Astrocyte (in vitro differentiated cells and primary cell): ENCODE measurements at places on chromosomes 13 and 19.

GRCh38 chr19:45506989-45507871, at the start of gene VASP:
Gene VASP (plus strand): TSS chr19:45507479. CDS start chr19:45507772, 293 bp downstream.
- H3K27me3 ChIP-seq, result no peaks in the 10 kb centered on the region
- H3K4me3 ChIP-seq, result peak within 1 kb of the TSS; percentile 99
- peaks cover 23% of the 10 kb centered on the region for H3K4me1 ChIP-seq
- DNase-seq, result peak; percentile 72

DNA sequence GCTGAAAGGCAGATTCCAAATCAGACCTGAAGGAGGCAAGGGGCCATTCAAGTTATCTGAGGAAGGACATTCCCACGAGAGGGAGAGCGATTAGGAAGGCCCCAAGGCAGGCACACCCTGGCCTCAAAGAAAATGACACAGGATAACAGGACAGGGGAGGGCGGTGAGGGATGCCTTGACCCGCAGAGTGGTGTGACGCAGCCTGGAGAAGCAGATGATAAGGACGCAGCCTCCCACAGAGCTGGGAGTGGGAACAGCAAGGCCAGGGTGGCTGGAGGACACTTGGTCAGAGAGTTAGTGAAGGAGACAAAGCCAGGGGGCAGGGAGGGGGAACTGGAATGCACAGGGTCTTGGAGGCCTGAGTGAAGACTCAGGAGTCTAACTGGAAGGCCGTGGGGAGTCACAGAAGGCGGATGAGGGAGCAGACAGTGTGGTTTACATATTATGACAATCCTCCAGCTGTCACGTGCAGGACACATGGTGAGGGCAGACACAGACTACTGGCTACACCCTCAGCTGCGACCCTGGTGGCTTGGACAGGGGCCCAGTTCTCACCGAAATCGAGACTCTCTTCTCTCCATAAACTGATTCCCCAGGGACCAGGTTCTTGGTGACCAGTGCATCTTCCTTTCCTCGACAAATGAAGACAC, 5.8 kb upstream of the DYRK1B start:
- no peaks in the 10 kb centered on the region for H3K27me3 ChIP-seq
- H3K4me1 ChIP-seq, result peaks cover 10% of the 10 kb centered on the region
- peaks cover 41% of the 10 kb centered on the region for H3K36me3 ChIP-seq
- no peak overlapping the region for H3K4me3 ChIP-seq

GRCh38 chr19:13001502-13002165, 6.4 kb downstream of the NFIX start:
- peaks cover 5% of the 10 kb centered on the region for H3K36me3 ChIP-seq
- DNase-seq, result no peak
- peak overlapping the region; percentile 38 for H3K27ac ChIP-seq
- peaks cover 26% of the 10 kb centered on the region for H3K4me1 ChIP-seq
- no peaks in the 10 kb centered on the region for H3K27me3 ChIP-seq

- no peaks in the 10 kb centered on the region for H3K27me3 ChIP-seq
- H3K36me3 ChIP-seq, result no peaks in the 10 kb centered on the region
- peaks cover 3% of the 10 kb centered on the region for H3K4me1 ChIP-seq
- no peak overlapping the region for H3K4me3 ChIP-seq
Observed at GRCh38 chr13:107252021-107252420, 684.1 kb upstream of the ARGLU1 start.

GRCh38 chr19:18229474-18229873, 3.2 kb upstream of the PDE4C start:
- no peak overlapping the region for H3K4me3 ChIP-seq
- no peak overlapping the region for H3K27ac ChIP-seq
- DNase-seq, result no peak
- peaks cover 5% of the 10 kb centered on the region for H3K4me1 ChIP-seq
- no peaks in the 10 kb centered on the region for H3K36me3 ChIP-seq
